Psoas muscle (tissue), 8 donors: ENCODE measurements at places on chromosomes 1 and 21.

GRCh38 chr1:228334954-228335353 is 71.7 kb downstream of the TRIM11 start:
- H3K27ac ChIP-seq: no peak overlapping the region
- H3K4me3 ChIP-seq: no peak overlapping the region
- peak; percentile 57 for DNase-seq
- H3K27me3 ChIP-seq: no peaks in the 10 kb centered on the region
- peaks cover 9% of the 10 kb centered on the region for H3K36me3 ChIP-seq

GRCh38 chr1:42144711-42145388 is 8.4 kb upstream of the GUCA2B start:
- H3K36me3 ChIP-seq: no peaks in the 10 kb centered on the region
- H3K27me3 ChIP-seq: peaks cover 3% of the 10 kb centered on the region
- no peak overlapping the region for H3K4me3 ChIP-seq
- no peak for DNase-seq
- no peaks in the 10 kb centered on the region for H3K4me1 ChIP-seq

DNA sequence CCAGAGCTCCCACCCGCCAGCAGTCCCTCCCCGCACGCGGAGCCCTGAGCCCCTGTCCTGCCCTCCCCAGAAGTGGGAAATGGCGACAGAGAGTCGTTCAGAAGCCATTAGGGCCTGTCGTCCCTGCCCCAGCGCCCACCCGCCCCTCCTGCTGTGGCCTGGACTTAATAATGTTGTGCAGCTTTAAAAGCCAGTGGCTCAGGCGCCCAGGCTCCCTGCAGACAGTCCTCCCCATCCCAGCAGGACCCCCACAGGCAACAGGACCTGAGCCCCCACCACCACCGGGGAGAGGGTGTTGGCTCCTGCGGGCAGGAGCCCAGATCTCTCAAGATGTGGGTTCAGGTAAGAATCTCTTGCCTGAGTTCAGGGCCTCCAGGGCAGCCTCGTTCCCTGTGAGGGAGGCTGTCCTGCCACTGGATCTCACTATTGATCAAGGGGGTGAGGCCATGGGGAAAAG is 125.3 kb upstream of the RUNX3 start:
- no peak overlapping the region for H3K4me3 ChIP-seq
- DNase-seq: no peak
- H3K27ac ChIP-seq: no peak overlapping the region
- no peaks in the 10 kb centered on the region for H3K4me1 ChIP-seq
- H3K27me3 ChIP-seq: peaks cover 2% of the 10 kb centered on the region

- no peaks in the 10 kb centered on the region for H3K36me3 ChIP-seq
- H3K4me1 ChIP-seq: peaks cover 44% of the 10 kb centered on the region
- no peak for DNase-seq
Observed at GRCh38 chr1:218377143-218377660, 32.1 kb downstream of the TGFB2 start.

DNA sequence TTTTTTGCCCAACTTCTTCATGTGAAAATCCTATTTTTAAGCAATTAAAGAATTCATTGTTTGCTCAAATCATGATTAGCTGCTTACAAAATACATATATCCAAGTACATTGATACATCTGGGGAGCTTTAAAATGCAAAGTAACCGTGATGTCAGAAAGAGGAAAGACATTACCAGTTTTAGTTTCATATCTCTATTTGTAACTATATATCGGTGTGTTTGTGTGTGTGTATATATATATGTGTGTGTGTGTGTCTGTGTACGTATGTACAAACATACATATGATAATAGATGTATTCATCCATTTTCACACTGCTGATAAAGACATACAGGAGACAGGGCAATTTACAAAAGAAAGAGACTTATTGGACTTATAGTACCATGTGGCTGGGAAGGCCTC is 310.1 kb downstream of the DPYD start:
- no peaks in the 10 kb centered on the region for H3K27me3 ChIP-seq
- no peak overlapping the region for H3K4me3 ChIP-seq
- H3K36me3 ChIP-seq: no peaks in the 10 kb centered on the region
- H3K27ac ChIP-seq: no peak overlapping the region
- H3K4me1 ChIP-seq: no peaks in the 10 kb centered on the region

GRCh38 chr1:84973498-84974334 is 23.2 kb downstream of the MCOLN2 start:
- H3K4me1 ChIP-seq: no peaks in the 10 kb centered on the region
- DNase-seq: no peak
- no peak overlapping the region for H3K27ac ChIP-seq
- no peak overlapping the region for H3K4me3 ChIP-seq

DNA sequence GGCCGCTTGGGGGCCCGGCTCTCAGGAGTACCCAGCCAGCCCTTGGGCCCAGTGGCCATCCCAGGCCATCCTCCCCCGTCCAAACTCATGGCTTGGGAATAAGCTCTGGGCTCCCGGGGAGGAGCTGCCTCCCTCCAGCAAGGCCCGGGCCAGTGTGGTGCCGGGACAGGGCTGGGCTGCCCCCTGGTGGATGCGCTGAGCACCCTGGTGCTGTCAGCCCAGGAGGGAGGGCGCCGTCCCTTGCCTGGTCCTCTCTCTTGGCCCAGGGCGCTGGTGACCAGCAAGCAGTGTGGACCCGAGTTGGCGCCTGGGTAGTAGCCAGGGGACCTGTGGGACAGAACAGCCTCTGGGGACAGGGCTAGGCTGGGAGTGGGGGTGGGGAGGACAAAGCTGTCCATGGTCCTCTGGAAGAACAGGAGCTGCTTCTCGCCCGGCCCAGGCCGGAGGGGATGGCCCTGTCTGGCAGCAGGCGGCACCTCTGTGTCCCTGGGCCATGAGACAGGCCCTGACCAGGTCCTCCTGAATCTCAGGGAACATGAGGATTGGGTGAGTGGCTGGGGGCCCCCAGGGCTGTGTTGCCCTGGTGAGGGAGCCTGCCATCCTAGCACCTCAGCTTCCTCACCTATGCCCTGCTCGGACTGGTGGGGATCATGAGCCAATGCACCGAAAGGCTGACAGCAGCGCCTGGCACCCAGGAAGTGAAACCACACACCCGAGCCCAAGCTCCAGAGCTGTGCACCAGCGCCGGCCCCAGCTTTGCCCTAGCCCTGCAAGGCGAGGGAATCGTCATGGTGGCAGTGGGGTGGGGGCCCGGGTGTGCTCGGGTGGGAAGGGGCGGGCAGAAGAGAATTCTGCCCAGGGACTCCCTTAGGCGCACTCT is 9.4 kb downstream of the MORN1 start:
- no peaks in the 10 kb centered on the region for H3K36me3 ChIP-seq
- peak; percentile 82 for DNase-seq
- H3K27ac ChIP-seq: no peak overlapping the region
